ENCODE measurements at places on chromosomes 5 and 9.

DNA sequence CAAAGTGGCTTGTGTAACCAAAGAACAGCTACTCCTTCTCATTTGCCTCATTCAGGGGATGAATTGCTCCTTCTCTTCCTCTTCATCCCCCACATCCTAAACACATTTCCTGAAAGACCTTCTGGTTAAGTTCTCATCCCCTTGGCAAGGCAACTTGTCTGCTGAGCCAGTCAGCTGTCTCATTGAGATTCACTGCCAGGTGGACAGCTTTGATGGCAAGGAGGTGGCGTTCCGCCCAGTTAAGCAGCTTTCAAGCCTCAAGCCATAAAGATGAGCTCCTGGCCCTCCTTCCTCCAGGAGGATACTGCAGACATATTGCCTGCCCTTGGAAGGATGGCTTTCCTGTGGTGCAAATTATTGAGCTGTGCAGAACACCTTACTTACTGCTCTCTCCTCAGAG lies 448.6 kb upstream of the MPDZ start:
- no peaks in the 10 kb centered on the region for H3K36me3 ChIP-seq
- no peaks in the 10 kb centered on the region for H3K27me3 ChIP-seq
- H3K4me1 ChIP-seq: no peaks in the 10 kb centered on the region

GRCh38 chr5:1038417-1039209 lies 30.0 kb downstream of the NKD2 start:
- H3K27me3 ChIP-seq: peaks cover 3% of the 10 kb centered on the region
- H3K4me1 ChIP-seq: no peaks in the 10 kb centered on the region
- no peaks in the 10 kb centered on the region for H3K36me3 ChIP-seq
- DNase-seq: no peak
- no peak overlapping the region for H3K27ac ChIP-seq

DNA sequence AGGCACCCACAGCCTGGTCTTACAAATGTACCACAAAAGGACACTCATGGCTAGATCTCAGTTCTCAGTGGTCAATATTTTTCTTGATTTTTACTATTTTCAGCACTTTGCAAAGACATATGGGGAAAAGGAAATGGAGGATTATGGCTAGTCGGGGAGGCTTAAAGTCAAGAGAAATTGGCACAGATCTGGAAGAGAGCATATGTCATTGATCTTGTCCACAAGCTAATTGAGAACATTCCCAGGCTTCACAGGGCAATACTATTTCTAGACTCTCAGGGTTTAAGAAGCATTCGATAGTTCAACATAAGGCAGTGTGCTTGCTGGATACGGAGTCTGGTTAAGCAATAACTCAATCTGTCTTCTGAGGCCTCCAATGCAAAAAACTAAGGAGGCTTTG lies 285.8 kb downstream of the ZNF608 start:
- no peak overlapping the region for H3K27ac ChIP-seq
- H3K36me3 ChIP-seq: no peaks in the 10 kb centered on the region
- peaks cover 9% of the 10 kb centered on the region for H3K4me1 ChIP-seq
- H3K27me3 ChIP-seq: no peaks in the 10 kb centered on the region
- no peak overlapping the region for H3K4me3 ChIP-seq
- DNase-seq: no peak

DNA sequence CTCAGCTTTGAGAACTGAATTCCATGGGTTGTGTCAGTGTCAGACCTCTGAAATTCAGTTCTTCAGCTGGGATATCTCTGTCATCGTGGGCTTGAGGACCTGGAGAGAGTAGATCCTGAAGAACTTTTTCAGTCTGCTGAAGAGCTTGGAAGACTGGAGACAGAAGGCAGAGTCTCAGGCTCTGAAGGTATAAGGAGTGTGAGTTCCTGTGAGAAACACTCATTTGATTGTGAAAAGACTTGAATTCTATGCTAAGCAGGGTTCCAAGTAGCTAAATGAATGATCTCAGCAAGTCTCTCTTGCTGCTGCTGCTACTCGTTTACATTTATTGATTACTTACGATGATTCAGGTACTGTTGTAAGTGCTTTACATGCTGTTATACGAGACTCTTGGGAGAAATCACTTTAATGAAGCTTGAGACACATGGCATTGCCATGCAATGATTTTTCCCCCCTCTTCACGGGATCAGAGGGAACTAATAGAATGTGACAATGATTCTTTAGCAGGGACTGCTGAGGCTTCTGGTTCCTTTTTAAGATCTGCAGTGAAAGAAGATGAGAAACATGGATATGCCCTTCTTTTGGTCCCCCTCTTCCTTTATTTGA lies 63.8 kb downstream of the PTTG1 start:
- no peaks in the 10 kb centered on the region for H3K4me1 ChIP-seq
- no peak for DNase-seq
- H3K36me3 ChIP-seq: no peaks in the 10 kb centered on the region
- H3K4me3 ChIP-seq: no peak overlapping the region
- no peaks in the 10 kb centered on the region for H3K27me3 ChIP-seq

GRCh38 chr9:122785269-122785668 lies 3.5 kb upstream of the OR5C1 start:
- H3K36me3 ChIP-seq: no peaks in the 10 kb centered on the region
- H3K4me1 ChIP-seq: no peaks in the 10 kb centered on the region
- H3K27me3 ChIP-seq: no peaks in the 10 kb centered on the region
- DNase-seq: no peak
- no peak overlapping the region for H3K27ac ChIP-seq

DNA sequence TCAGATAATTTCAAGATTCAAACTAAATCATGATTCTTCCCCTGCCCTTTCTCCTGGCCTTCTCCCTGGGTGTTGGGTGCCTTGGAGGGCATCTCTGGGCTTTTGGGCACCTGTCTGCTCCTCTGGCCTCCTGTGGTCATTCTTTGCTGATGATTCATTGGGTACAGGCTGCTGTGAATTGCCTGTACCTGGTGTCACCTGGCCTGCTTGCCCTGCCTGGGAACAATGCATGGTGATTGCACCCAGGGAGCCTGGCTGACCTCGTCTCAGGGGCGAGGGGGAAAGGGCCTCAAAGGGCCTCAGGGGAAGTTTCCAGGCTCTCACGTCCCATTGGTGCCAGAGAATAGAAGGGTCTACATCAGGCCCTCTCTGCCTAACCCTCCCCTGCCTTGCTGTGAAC lies 20.1 kb upstream of the CKMT2 start:
- H3K4me3 ChIP-seq: no peak overlapping the region
- peaks cover 4% of the 10 kb centered on the region for H3K36me3 ChIP-seq
- no peak for DNase-seq
- no peaks in the 10 kb centered on the region for H3K27me3 ChIP-seq
- no peak overlapping the region for H3K27ac ChIP-seq
- H3K4me1 ChIP-seq: no peaks in the 10 kb centered on the region

DNA sequence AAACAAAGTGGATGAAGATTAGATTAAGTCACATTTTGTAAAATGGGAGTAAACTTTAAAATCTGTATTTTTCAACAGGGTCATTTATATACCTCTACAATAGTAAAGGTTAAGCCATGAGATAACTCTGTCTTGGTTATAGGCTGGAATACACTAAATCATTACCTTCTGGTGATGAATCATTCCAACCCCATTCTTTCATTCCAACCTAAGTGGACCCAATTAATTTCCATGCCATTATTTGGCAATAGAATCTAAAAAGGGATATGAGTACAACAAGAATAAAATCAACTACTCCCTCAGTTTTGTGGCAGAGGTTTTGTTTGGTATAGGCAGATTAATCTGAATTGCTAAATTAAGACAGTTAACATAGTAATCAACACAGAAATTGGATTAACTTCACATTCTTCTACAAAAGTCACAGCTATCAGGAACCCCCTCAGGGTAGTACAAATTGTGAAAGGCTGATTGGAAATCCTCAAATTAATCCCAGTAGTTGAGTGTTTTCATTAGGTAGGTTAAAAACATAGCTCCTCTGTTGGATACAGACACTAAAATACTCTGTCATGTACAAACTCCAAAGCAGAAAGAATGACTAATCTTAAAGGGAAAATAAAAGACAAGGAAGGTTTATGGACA lies 54.2 kb downstream of the ELAVL2 start:
- H3K4me1 ChIP-seq: no peaks in the 10 kb centered on the region
- no peak overlapping the region for H3K4me3 ChIP-seq
- H3K27ac ChIP-seq: no peak overlapping the region
- no peaks in the 10 kb centered on the region for H3K36me3 ChIP-seq

DNA sequence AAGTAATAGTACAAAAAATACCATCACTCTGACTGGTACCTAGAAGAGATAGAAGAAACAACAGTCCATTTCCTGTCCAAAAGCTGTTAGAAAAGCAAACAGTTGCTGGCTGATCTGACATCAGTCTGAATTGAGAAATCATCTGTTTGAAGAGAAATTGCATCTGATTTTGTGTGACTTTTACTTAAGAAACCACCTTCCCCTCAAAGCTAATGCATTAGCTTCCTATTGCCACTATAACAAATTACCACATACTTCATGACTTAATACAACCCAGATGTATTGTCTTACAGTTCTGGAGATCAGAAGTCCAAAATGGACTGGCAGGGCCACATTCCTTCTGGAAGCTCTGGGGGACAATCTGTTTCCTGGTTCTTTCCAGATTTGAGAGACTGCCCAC lies 385.9 kb upstream of the TLE4 start:
- no peak overlapping the region for H3K27ac ChIP-seq
- no peak for DNase-seq
- no peaks in the 10 kb centered on the region for H3K4me1 ChIP-seq
- H3K36me3 ChIP-seq: no peaks in the 10 kb centered on the region

Measured in esophagus squamous epithelium (tissue), 5 donors.